ENCODE measurements at places on chromosomes 5 and 9.

DNA sequence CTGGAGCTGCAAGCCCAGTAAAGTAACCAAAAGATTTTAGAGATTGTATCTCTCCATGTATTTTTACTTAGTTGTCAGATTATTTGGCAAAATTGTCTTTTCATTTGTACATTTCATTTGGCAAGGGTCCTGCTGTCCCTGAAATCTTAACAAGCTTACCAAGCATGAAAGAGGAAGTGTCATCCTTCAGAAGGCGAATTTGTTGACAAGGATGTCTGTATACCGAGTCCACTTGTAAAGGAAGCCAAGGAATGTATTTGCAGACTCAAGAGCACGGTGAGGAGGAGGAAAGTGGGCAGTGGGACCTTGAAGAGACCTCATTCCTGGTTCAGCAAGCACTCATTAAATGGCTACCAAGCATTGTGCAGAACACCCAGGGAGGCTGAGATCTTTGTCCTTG lies 7.5 kb upstream of the OTULINL start:
- no peak for DNase-seq

- DNase-seq = no peak
Observed at GRCh38 chr5:84494453-84494852, 109.8 kb upstream of the EDIL3 start.

- DNase-seq = no peak
Observed at GRCh38 chr9:109336409-109336808, 15.6 kb upstream of the EPB41L4B start.

- no peak for DNase-seq
Observed at GRCh38 chr9:77753180-77753579, 105.1 kb upstream of the GNA14 start.

- DNase-seq = no peak
Observed at GRCh38 chr9:85036496-85036895, 367.0 kb downstream of the NTRK2 start.

DNA sequence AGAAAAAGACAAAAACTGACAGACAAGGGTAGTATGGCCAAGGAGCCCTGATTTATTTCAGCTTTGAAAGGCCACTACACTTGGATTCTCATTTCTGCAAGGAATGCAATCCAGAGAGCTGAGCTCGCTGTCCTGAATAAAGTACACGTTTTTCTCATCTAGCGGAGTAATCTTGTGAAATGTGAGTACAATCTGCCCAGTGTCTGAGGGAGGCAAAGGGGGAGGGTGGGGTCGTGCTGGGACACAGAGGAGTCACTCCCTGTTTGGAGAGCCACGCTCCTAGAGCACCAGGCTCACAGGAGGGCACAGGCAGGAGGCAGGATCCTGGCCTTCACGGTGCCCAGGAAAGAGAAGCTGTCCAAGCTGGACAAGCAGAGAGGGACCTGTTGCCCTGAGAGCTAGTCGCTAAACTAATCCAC lies 51.0 kb upstream of the IFNK start:
- no peak for DNase-seq

DNA sequence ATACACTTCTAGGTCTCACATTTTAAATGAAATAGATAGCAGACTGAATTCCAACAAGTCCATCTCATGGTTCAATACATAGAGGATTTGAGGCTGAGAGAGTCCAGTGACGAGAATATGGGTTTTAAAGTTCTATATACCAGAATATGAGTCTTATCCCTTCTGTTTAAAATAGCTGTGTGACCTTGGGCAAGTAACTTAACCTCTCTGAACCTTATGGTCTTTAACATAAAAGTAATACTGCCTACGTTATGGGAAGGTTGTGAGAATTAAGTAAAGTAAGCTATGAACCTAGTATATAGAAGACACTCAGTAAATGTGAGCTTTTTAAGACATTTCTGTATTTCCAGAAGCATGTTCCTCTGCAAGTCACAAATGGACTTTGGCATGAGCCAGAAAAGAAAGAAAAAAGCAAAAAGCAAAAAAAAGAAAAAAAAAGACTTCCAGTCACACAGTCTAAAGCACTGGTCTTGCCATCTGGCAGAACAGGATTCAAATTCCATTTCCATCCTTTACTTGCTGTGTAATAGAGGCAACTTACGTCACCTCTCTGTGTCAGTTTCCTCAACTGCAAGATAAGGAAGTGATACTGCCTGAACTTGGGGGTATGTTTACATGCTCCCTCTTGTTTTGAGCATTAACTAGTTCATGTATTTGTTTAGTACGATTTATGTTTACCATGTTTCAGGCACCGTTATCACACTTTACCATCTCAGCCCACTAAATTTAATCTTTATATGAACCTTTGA lies 248.2 kb downstream of the TRIM32 start:
- DNase-seq = no peak

DNA sequence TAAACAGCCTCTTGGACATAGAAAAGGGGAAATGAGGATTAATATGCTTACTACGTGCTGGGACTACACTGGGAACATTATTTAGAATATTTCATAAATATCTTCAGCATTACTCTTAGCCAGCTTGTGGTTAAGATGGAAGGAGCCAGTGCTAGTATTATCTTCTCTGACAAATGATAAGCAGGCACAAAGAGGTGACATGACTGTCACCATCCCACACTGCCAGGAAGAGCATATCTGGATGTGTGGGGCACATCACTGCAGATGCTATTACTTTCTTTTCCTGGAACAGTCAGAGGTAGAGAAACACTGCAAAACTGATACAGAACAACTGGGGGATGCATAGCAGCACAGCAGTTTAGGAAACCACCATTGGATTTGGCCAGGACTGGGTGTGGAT lies 281.0 kb upstream of the TNC start:
- DNase-seq = no peak

- DNase-seq = no peak
Observed at GRCh38 chr5:21791304-21791703, 1061.8 kb downstream of the CDH12 start.

DNA sequence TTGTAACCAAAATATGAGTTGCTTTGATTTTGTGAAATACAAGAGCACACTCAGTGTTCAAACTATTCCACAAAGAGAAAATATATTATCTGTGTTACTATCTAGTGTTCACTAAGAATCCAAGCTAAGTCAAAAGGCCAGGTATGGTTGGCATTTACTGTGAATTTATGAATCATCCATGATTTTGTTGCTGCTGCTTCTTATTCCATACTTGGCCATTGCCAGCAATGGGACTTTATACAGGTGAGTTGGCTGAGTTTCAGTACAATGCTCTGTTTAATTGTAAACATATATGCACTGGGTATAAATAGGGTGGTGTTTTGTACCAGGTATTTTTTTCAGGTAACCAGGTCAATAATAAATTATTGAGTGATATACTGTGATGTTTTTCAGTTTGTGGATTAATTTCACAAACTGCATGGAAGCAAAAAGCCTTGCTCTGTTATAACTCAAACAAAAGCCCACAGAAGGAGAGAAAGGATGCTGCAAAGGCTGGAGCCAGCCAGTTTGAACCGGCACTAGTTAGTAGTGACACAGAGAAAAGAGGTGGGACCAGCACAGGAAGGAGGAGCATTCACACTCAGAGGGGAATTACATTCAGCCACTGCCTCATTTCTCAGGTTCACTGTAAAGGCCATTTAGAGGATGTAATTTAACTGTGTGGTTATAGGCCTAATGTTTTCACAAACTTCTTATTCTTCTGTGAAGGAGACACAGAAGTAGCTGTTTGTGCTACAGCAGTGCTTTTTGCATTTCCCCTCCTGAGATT lies 381.8 kb downstream of the ADGRV1 start:
- DNase-seq = no peak

DNA sequence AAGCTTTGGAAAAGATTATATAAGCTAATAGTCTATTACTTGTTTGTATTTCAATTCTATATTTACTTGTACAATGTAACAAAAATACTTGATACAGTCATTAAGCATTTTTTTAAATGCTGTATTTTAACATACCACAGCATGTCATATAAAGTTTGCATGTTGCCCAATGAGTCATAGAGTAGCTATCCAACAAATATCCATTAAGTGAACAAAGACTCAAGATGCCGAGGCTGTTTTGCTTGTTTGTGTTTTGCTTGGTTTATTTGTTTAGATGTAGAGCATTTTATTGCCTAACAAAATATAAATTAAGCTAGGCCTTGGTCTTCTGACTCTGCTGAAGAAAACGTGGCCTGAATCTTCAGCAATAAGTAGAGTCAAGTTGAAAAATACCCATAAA lies 1584.3 kb upstream of the NUDT12 start:
- no peak for DNase-seq

- DNase-seq = no peak
Observed at GRCh38 chr5:35303152-35303551, 72.9 kb upstream of the PRLR start.

DNA sequence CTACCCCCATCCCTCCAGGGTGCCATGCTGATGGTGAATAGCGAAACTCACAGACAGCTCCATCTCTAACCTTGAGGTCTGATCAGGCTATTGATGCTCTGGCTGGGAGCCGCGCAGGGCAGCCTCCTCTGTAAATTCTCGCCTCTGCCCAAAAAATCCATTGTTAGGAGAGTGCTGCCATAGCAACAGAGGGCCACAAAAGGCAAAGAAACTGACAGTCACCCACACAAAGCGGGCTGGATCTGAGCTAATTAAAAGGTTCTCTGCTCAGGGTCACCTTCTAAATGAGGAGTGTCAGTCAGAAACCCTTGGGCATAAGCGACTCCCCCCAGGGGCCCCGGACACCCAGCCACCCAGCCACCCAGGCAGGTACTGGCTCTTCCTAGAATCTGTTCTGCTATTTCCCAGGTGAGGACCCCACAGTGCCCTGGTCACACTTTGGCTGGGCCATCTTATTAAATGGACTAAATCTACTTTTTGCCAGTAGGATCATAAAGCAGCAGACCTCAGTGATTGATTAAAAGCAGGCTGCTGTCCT lies 126.7 kb downstream of the MED10 start:
- DNase-seq = no peak

GRCh38 chr5:158987231-158987630 lies 112.5 kb downstream of the EBF1 start:
- no peak for DNase-seq

- DNase-seq = no peak
Observed at GRCh38 chr9:87672586-87672985, 53.3 kb upstream of the CTSL start.

DNA sequence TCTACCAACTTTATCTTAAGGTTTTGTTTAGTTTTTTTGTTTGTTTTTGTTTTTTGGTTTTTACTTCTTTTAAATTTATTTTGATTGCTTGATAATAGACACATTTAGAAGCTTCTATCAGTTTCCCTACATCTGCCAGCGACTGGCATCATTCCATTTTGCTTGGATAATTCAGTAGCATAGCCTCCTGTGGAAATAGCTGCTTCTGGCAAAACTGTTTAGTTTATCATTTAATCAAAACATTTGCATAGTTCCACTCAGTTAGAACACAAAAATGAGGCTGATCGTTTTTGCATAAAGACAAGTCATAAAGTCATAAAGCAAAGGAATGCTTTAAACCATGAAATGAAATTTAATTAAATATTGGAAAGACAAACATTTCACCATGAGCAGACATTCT lies 133.7 kb upstream of the NFIL3 start:
- DNase-seq = no peak

DNA sequence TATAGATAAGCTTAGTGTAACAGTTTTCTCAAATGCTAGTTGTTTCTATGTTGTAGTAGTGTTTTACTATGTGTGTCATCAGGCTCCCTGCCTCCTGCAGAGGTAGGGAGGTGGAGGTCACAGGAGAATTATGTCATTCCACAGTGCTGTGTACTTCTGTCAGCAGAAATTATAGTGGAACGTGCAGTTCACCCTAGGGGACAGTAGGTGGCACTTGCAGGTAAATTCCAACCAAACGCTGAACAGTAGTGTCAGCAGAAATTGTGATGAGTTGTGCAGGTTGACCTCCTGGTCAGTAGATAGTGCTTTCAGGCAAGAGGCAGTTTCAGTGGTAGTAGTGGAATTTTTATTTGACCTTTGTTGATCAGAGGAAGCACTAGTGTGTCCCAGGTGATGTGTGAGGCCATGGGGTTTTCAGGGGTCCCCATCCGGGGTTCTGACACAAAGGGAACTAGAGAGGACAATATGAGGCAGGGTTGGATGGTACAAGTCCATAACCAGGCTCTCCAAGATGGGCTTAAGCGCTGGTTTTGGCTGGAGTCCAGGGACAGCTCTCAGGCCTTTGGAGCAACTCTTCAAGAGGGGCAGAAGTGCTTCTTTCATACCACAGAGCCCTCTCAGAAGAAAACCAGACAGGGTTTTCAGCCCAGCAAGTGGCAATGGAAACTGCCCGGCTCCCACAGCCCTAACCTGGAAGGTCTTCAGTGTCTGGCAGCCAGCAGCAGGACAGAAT lies 402.9 kb downstream of the CYLC2 start:
- no peak for DNase-seq

DNA sequence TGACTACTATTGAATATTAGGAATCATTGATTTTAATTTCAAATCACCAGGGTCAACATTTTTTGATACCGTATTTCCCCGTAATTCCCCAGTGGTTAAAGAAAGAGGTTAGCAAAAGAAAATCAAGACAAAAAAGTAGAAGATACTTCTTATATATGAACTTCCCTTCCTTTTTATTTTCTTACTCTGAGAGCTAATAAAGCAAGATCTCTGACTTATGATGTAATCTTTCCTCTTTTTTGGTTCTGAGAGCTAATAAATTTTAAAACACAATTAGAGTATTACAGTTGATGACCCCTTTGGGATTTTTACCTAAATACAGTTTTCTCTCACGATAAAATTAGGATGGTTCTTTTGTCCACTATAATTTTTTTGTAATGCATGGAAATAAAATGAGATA lies 9.2 kb upstream of the FYB1 start:
- no peak for DNase-seq

DNA sequence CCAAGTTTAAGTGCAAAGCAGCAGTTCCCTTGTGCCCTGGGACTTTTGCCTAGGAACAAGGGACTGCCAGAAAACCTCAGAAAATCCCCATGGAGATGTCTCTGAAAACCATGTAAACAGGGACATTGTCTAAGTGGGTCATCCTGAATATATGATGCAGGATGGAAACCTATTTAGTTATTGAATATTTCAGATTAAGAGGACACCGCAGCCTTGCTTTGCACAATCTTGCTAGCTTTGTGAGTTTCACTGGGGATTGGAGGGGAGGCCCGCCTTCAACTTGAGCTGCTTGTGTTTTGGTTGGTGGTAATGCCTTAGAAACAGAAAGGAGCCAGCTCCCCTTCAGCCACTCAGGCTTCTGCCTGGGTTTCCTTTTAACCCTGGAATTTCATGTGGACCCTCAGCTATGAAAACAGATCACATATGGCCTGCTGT lies 112.8 kb downstream of the C9orf152 start:
- no peak for DNase-seq

DNA sequence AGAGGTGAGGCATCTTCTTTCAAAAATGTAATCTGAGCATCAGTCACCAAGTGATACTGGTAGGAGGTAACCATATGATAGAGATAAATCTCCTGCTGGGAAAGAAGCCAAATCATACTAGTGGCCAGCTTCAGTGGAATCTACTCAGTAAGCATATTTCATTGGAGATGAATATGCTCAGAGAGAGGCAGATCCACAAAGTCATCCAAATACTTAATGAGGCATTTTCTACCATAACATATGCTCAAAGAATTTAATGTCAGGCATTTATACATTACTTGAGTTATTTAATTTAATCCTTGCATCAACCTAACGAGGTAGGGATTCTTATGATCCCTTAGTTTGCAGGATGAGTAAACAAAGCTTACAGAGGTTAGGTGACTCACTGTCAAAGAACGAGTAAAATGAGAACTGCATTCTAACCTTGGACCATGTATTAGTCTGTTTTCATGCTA lies 50.9 kb upstream of the DMRTA1 start:
- no peak for DNase-seq

All from activated CD8-positive, alpha-beta memory T cell treated with anti-CD3 and anti-CD28 coated beads for 4 hours (primary cell).